ENCODE measurements at places on chromosomes 5 and 9.

- no peak for DNase-seq
Measured at GRCh38 chr5:110106750-110107149, 417.0 kb downstream of the MAN2A1 start.

GRCh38 chr9:85248514-85249312 is 493.0 kb downstream of the AGTPBP1 start:
- DNase-seq, result peak; percentile 73

DNA sequence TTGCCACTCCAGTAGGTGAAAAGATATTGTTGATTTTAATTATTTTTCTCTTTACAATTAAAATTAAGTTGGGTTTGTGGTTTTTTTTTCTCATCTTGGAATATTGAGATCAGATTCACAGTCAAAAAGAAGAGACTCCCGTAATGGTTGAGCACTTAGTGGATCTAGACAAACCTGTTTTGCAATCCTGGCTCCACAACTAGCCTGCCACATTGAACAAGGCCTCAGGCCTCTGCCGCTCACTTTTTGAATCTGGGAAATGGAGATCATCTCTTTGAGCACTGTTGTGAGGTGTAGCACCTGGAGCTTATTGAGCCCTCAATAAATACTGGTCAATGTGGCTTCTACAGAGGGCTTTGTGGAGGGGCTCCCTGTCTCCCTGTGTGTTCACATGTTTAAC is 37.1 kb upstream of the RARS1 start:
- no peak for DNase-seq

DNA sequence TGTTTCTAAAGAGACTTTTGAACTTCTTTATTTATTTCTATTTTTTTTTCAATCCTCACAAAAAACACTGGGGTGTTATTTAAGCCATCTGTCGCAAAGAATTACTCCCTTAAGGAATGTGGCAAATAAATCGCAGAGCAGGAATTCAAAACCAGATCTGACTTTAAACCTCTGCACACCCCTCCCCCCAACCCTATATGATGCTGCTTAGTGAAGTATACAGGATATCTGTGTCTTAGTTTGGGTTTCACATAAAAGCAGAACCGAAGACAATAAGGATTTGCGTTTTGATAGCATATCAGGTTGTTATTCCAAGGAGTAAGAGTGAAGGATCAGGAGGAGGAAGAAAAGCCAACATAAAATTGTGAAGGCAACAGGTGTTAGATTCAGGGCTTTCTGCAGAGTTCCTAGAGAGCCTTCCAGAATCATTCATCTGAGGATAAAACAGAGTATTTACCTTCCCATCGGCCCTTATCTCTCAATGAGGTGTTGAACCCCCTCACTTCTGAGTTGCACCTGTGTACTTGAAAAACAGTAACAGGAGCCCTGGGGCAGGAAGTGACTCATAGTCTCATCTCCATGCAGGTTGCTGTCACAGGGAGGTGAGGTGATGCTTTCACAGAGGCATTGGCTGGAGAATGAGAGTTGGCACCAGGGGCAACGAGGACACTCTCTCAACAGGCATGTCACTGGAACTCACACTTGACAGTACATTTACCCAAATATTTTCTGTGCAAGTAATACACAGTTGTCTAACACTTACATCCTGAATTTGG is 33.5 kb upstream of the DMRT3 start:
- no peak for DNase-seq

GRCh38 chr5:139689631-139690063 is 41.5 kb downstream of the CXXC5 start:
- no peak for DNase-seq

DNA sequence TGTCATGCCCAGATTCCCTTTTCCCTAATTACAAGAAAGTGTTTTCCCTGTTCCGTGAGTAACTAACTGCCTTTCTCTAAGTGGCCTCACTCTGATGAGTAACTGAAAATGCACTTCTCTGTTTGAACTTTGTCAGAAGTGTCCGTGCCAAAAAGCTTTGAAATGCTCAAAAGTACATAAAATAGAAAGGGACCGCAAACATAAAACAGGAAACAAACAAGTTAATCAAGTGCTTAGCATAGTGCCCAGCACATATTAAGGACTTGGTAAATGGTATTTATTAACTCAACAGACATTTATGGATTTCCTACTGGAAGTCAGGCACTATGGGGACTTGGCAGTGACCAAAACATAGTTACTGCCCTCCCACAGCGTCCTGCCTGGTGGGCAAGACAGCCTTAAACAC is 22.3 kb downstream of the AQP3 start:
- no peak for DNase-seq

GRCh38 chr5:62640446-62640845 is 61.8 kb downstream of the LRRC70 start:
- no peak for DNase-seq

- no peak for DNase-seq
Measured at GRCh38 chr5:76489877-76490688, 87.0 kb downstream of the IQGAP2 start.

GRCh38 chr5:45639040-45639439 is 57.1 kb downstream of the HCN1 start:
- no peak for DNase-seq

- peak; percentile 95 for DNase-seq
Measured at GRCh38 chr9:21802418-21803000, at the start of gene MTAP. Gene MTAP (plus strand): TSS chr9:21802636. CDS start chr9:21802749, 113 bp downstream.

DNA sequence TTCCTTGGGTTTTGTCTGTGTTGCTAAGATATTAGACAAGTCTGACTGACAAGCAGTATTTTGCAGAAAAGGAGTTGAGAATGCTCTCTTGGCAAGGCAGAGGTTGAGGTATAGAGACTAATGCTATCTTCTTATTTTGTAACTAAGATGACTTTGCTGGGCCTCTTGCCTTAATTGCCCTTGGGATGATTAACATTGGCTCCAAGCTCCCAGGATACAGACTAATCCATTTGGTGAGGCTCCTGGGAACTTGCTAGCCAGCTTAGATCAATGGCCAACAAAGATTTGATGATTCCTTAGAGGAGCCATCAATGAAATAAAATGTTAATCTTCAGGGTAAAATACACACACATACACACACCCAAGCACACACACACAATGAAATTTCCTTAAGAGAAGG is 28.7 kb upstream of the AP3B1 start:
- DNase-seq, result no peak

Data from astrocyte of the spinal cord (primary cell).